ENCODE measurements at places on chromosomes 7 and 10.

DNA sequence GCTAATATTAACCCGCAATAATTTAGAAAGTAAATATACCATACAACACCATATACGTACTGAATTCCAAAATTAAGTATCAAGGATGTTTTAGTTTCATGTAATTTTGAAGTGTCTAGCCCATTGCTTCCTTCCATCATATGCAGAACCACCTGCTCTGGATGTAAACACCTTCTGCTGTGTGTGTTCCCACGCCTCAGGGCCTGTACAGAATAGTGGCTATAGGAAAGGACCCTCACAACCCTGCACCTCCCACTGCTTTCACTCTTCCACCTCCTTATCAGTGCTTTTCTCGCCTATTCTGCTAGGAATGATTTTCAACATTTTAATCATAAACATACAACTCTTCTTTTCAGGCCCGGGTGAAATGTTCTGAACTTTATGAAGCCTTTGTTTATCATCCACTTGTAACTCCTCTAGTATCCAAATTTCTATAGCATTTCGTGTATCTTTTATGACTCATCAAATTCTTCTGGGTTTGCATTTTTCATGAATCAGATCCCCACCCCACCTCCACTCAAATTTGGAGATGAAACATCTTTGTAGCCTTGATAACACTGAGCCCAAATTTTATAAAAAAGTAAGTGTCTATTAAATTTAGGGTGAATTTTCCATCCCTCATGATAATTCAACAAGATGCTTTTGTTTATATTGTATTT is 1106.8 kb upstream of the C7orf33 start:
- DNase-seq, result no peak

DNA sequence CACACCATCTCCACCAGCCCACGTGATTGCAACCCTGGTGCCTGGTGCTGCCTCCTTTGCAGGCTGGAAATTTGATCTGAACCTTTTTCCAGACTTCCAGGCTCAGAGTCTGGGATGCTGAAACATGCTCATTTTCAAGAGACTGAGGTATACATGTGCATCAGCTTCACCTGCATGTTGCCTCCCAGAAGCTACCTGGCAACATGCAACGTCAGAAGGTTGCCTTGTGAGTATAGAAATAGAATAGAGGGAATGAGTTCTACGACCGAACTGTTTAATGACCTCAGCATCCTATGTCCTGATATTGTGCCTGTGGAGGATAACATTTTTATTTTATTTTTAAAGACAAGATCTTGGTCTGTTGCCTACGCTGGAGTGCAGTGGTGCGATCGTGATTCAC is 1.9 kb upstream of the ZNF212 start:
- DNase-seq, result no peak

GRCh38 chr10:124322191-124322980 is 96.3 kb downstream of the OAT start:
- no peak for DNase-seq

- DNase-seq, result no peak
Observed at GRCh38 chr10:117272195-117273076, 31.5 kb downstream of the SLC18A2 start.

- DNase-seq, result peak; percentile 2
Observed at GRCh38 chr7:108146070-108146842, 16.1 kb upstream of the LAMB4 start.

GRCh38 chr10:21519941-21520436 is 5.5 kb downstream of the SKIDA1 start:
- DNase-seq, result no peak

DNA sequence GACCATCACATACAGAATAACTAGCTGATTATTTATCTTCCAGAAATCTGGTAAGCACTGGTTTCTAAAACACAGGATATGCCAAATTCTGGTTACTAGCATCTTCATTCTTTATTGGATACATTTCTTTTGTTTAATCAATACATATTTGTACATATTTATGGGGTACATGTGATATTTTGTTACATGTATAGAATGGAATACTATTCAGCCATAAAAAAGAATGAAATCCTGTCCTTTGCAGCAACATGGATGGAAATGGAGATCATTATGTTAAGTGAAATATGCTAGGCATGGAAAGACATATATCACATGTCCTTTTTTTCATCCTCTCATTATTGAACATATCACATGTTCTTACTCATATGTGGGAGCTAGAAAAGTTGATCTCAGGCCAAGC is 32.7 kb upstream of the PURB start:
- no peak for DNase-seq

- DNase-seq, result no peak
Observed at GRCh38 chr7:138259675-138260074, 183.4 kb downstream of the AKR1D1 start.

DNA sequence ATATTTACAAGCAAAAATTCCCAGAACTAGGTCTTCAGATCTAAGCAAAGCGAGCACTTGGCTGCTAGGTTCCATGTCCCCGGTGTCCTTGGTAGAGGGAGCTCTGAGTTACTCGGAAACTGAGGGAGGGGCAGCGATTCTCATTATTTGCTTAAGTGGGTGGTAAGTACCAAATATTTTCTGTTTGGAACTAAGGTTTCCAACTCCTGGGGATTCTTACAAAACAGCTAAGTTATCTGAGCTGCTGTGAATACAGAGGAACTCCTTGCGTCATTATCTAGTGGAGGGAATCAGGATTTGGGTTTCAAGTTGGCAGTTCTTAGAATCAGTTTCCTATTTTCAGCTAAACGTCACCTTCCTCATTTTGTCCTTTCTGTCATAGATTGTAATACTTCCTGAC is 76.8 kb upstream of the IKZF1 start:
- no peak for DNase-seq

- DNase-seq, result no peak
Observed at GRCh38 chr7:45589061-45589460, 14.9 kb downstream of the ADCY1 start.

- DNase-seq, result no peak
Observed at GRCh38 chr7:83204715-83205114, 42.0 kb upstream of the PCLO start.

DNA sequence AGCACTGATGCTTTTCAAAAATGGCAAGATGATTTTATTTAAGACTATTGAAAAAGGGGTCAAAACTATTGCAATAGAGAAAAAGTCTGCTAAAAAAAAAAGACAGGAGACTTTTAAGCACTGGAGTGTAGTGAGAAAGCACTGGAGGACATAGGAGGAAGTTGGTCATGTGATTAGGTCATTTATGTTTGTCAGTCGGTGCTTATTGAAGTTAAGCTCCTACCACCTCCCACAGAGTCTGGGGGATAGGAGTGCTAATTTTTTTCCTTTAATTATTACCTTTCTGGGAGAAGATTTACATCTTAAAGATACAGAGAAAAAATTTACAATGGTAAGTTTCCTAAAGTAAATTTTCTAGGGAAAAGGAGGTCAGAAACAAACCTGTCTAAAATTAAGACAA is 80.2 kb upstream of the TMEM229A start:
- no peak for DNase-seq

GRCh38 chr7:93117852-93118530 is at the start of gene SAMD9:
SAMD9 (minus strand) TSS chr7:93117979; CDS start chr7:93106097, 11,882 bp downstream.
- peak; percentile 15 for DNase-seq

Measured in thoracic aorta (tissue), 2 donors.